ENCODE measurements at places on chromosomes 3 and 15.

DNA sequence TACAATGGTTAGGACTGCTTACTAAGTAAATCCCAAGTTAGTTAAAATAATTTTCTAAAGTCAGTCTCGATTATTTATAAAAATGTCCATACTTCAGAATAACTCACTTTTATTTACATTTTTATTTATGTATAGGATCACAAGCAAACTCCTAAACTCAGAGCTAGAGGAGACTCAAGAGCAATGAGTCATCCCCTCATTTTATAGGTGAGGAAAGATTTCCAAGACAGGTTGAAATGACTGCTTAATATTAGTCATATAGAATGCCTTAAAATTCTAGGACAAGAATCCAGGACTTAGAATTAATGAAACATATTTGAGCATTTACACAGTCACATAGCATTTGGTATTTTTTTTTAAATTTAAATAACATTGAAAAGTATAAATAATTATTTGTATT is 983.8 kb downstream of the SI start:
- no peak for DNase-seq

DNA sequence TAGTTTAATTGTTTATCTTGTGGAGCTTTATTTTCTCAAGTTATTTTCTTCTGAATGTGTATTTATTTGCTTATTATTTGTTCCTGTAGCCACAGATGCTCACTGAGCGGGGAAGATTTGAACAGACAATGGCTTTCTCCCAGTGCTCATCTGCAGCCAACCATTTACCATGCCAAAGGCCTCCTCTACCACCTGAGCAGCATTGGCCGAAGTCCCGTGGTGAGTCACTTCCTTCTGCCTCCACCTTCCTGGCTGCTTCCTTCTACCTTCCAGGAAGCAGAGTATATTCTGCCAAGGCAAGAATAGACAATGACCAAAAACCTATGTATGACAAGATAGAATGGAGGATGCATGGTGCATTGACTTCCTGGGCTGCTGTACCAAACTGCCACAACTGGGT is 443.1 kb downstream of the AGBL1 start:
- no peak for DNase-seq

- DNase-seq, result no peak
Measured at GRCh38 chr15:85406916-85407315, 26.5 kb downstream of the AKAP13 start.

DNA sequence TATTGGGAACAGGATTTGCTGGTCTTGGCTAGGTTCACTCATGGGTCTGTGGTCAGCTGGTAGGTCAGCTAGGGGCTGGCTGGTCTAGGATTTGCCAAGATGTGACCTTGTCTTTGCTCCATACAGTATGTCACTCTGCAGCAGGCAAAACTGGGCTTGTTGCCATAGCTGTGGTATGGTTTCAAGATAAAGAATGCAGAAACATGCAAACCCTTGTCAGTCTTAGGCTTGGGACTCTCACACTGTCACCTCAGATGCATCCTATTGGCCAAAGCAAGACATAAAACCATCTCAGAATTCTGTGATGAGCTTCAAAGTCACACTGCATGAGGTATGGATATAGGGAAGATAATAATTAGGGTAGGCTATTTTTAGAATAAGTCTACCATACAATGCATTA is 66.6 kb upstream of the TBC1D5 start:
- DNase-seq, result no peak
